Pericardium fibroblast (primary cell): ENCODE measurements at places on chromosomes 5 and 9. TPM values are rescaled to one million over a fixed set of nuclear protein-coding genes. Genes with fewer than 3 reads are reported as not detected.

Gene PCDHA3
- 0.12 TPM in 1 of 2 replicates, not detected in the other for total RNA-seq

Gene RAB24
- 26.6 and 28.8 TPM in 2 replicates for total RNA-seq

Gene FCN2
- not detected in 2 replicates for total RNA-seq

Gene DDX41
- 77.8 and 102 TPM in 2 replicates for total RNA-seq

Gene PTGS1
- 110 and 302 TPM in 2 replicates for total RNA-seq

Gene ZMAT2
- total RNA-seq, result 26.7 and 33.5 TPM in 2 replicates

Gene SLC27A6
- 0.51 TPM in 1 of 2 replicates, not detected in the other for total RNA-seq

Gene CSF1R
- not detected in 2 replicates for total RNA-seq

Gene CCL27
- total RNA-seq, result 0.12 TPM in 1 of 2 replicates, not detected in the other

Gene TSSK1B
- total RNA-seq, result not detected in 2 replicates

Gene COL5A1
- total RNA-seq, result 1,154 and 1,387 TPM in 2 replicates
